Chondrocyte (in vitro differentiated cells): ENCODE measurements at places on chromosomes 4 and X. TPM values are rescaled to one million over a fixed set of nuclear protein-coding genes. Genes with fewer than 3 reads are reported as not detected.

The EFNB1 gene
- 14.4 to 33.4 TPM (median 32.9 TPM) in 3 replicates for total RNA-seq

- DNase-seq: no peak
These were observed 333.1 kb downstream of the MAPK10 start for GRCh38 chr4:86026720-86027119.

The FRMD7 gene
- total RNA-seq: 0.21 to 0.34 TPM (median 0.25 TPM) in 3 replicates

DNA sequence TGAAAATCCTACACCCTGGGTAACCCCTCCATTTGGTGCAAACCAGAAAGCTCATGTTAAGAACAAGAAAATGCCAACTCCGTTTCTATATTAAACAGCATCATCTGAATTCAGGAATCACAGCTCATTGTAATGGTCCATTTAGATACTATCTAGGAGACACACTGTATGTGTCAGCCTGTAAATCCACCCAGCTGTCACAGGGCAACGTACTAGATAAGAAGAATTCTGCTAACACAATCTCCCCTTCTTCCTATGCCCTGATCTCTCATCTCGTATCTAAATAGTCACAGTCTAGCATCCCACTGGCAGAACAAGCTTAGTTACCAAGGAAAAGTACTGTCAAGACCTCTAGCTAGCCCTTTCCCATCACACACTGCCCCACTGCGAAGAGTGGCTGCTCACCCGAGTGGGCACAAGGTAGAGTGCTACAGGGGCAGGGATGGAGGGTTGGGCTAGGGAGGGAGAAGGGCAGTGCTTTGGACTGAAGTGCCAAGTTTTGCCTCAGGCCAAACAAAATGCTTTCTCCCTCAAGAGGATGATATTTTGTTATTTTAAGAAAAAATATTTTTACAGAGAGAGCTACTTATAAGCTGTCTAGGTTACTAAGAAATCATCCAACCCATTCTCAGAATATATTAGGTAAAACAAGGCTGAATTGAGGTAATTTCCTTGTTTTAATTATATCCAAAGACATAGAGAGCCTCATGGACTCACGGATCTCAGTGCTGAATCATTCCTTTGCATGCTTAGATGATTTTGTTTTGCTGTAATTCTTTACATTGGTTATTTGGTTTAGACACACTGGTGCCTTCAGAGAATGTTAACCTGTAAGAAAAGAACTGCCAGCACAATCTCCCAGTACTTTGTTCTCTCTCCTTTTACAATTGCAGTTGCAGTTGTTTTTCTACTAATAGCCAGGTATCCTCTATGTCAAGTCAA, 196.6 kb downstream of the PRDM5 start:
- no peak for DNase-seq

The SLC49A3 gene
- total RNA-seq: 0.85 to 1.3 TPM (median 0.89 TPM) in 3 replicates

- DNase-seq: no peak
These were observed 37.5 kb upstream of the IL13RA2 start for GRCh38 chrX:115054876-115055275.

DNA sequence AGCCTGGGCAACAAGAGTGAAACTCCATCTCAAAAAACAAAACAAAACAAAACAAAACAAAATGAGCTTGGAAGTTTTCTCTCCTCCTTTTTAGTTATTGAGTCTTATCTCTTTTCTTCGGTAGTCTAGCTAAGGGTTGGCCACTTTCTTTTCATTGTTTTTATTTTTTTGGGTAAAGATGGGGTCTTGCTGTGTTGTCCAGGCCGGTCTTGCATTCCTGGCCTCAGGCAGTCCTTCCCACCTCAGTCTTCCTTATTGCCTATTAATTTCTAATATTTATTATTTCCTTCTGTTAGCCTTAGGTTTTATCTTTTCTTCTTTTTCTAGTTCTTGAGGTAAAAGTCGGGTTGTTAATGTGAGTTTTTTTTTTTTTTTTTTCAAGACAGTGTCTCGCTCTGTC, 16.4 kb downstream of the METAP1 start:
- no peak for DNase-seq

- no peak for DNase-seq
These were observed 116.3 kb downstream of the HS3ST1 start for GRCh38 chr4:11312389-11312788.

DNA sequence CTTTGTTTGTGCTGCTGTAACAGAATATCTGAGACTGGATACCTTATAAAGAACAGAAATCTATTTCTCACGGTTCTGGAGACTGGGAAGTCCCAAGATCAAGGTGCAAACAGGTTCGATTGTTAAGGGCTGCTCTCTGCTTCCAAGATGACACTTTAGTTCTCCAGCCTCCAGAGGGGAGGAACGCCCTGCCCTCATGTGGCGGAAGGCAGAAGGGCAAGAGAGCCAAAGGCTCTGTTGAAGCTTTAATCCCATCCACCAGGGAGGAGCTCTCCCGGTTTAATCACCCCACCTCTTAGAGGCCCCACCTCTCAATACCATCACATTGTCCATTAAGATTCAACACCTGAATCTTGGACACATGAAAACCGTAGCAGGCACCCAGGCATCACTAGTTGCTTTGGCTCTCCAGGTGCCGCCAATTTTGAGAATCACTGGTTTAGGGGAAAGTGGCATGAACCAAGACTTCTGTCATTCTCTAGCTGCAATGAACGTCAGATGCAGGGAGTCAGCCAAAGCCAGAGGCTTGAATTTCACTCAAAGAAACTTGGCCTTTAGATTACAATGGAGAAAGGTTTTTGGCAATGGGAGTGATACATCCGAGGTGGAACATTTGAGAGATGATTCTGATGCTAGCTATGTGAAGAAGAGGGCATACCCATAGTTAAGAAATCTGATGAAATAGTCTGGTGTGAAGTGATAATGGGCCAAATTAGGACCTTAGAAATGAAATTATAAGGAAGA, 15.7 kb downstream of the FHL1 start:
- DNase-seq: no peak

The FAM149A gene
- total RNA-seq: 5.4 to 7.1 TPM (median 5.8 TPM) in 3 replicates

The WDR45 gene
- 49.2 to 63.0 TPM (median 49.3 TPM) in 3 replicates for total RNA-seq

DNA sequence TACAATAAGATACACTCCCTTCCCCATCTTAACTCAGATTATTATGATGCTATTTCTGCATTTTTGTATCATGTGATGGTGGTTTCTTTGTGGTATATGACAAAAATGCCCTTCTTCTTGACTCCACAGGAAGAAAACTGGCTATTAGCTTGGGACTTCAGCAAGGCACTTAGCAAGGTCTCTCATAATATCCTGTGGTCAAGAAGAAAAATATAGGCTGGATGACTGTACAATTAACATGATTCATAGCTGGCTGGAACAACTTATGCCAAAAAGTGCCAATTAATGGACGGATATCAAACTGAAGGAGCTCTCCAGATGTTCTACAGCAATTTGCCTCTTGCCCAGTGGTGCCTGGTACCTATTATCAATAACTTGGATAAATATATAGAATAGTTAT, 2.3 kb upstream of the MID1IP1 start:
- DNase-seq: no peak

The ACTRT1 gene
- not detected in 3 replicates for total RNA-seq

GRCh38 chr4:18816228-18816895, 794.8 kb upstream of the LCORL start:
- no peak for DNase-seq

DNA sequence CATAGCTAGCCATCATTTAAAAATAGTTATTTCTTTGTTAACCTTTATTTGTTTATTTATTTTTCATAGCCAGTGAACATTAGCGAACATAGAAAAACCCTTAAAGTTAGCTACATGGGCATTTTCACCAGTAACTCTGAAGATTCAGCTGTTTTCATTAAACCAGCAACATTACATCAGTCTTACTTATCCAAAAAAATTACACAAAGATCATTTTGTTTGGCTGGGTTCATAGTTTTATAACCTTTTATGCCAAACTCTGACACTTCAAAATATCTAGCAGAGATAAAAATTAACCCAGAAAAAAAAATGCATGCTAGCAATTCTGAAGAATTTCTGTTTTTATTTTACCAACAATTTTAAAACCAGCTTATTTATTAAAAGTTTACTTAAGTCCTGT, 784.1 kb downstream of the PCDH18 start:
- DNase-seq: no peak
